Left kidney (tissue), 8 donors: ENCODE measurements at places on chromosomes 2 and 18. TPM values are rescaled to one million over a fixed set of nuclear protein-coding genes. Genes with fewer than 3 reads are reported as not detected.

DNA sequence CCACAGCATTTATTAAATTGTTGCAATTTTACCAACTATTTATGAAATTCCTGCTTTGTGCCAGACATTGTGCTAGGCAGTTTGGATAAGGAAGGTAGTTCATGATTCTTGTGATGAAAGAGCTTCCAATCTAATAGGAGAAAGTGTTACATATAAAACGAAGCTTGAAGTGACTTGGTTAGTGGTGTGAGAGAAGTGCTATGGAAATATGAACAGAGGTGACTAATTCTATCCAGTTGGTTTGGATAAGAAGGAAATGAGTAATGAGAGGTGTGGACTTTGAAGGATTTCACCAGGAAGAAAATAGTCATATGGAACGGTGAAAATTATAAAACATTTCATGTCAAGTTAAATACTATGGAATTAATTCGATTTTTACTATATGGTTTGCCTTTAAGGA lies 48.6 kb downstream of the EML6 start:
- no peak for DNase-seq

GRCh38 chr18:76866666-76867065 lies 44.3 kb downstream of the ZNF236 start:
- no peak for DNase-seq

- DNase-seq = no peak
Measured at GRCh38 chr2:46181306-46181705, 115.9 kb upstream of the EPAS1 start.

DNA sequence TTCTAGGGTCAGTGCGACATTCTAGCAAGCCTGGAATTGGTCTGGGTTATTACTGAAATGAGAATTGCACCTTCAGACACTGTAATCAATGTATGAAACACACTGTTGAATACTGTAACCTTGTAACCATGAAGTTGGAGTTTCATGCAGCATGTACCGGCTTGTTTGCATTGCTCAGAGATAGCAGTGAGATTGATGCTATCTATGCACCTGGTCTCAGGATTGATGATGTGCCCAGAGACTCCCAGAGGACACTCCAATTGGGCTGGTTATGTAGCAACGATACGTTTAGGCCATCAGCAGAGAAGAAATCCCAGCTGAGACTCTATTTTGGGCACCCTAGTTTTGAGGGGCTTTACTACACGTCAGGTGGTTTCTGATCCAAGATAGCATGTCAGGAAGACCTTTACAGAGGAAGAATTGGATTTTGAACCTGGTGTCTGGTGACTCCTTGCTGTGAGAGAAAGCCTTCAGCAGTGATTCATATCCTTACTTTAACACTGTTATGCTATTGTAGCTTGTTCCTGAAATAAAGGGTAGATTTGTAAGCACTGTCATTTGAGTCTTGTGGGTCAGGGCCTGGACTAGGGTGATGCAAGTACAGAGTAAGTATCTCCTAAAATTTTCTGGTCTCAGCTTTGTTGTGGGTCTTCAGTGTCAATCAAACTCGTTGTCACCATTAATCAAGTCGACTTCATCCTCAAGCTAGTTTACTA lies 305.1 kb upstream of the GULP1 start:
- DNase-seq = no peak

- no peak for DNase-seq
Measured at GRCh38 chr18:28884304-28884703, 707.4 kb upstream of the CDH2 start.

DNA sequence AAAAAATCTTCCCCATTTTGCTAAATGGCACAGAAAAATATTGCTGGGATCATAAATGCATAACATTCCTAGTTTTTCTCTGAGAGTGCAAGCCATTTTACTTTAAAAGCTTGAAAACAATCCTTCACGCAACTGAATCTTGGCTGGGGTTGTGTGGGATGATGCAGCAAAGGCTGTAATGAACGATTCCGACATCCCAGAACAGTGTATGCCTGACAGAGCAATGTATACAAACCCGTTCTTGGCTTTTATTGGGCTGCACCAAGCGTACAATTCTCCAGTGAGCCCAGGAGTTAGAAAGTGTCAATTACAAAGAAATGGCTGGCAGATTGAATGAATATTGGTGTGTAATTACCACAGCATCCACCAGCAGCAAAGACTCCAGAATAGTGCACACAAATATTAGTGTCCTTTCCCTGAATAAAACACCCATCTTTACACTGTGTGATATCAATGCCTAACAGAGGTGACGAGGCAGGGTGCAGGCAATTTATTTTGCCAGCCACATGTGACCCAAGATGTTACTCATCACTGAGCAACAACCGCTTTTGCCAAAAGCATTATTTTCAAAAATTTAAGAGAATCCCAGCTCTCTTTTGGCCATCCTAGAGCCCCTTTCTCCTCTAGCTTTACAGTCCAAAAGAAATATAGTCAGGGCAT lies 578.6 kb upstream of the CHAC2 start:
- DNase-seq = peak; percentile 51

DNA sequence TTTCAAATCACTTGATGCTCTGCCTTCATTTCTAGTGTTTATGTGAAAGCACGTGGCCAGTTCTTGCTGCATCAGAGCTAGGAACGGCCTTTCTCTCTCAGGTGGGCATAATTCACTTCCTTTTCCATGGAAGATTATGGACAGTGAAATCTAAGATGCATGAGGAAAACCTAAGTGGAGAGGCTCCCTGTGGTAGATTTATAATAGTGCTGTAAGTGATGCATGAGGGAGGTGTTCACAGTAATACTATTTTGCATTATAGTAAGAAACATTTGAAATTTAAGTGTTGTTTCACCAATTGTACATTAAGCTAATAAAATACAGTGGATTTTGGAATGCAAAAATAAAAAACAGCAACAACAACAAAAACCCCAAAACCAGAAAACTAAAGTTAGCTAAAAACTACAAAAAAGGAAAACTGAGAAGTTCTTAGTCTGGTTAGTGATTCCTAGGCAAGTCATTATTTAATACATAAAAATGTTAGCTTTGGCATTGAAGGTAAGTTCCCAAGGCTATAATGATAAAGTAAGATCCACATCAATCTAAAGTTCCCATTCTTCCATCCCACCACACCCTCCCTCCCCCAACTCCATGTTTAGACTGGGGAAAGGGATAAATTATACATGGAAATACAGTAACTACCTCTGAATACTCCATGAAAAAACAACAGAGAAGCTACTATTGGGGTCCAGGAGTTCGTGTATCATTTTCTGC lies 153.9 kb downstream of the NAPG start:
- DNase-seq = no peak

DNA sequence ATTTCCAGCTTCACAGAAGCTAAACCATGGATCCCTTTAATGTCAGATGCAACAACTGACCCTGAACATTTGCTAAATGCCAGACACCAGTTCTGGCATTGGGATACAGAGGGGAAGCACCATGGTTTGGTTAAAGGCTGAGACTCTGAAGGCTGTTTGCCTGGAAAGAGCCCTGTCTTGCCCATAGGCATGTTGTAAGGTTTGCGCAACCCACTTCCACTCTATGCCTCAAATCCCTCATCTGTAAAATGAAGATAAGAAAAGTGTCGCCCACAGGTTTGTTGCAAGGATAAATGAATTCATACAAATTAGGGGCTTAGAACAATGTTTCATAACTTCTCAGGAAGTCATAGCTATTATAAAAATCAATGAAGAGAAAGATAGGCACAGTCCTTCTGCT lies 380.9 kb upstream of the GYPC start:
- DNase-seq = no peak

GRCh38 chr2:231016566-231017230 lies 20.6 kb upstream of the C2orf72 start:
- DNase-seq = no peak

DNA sequence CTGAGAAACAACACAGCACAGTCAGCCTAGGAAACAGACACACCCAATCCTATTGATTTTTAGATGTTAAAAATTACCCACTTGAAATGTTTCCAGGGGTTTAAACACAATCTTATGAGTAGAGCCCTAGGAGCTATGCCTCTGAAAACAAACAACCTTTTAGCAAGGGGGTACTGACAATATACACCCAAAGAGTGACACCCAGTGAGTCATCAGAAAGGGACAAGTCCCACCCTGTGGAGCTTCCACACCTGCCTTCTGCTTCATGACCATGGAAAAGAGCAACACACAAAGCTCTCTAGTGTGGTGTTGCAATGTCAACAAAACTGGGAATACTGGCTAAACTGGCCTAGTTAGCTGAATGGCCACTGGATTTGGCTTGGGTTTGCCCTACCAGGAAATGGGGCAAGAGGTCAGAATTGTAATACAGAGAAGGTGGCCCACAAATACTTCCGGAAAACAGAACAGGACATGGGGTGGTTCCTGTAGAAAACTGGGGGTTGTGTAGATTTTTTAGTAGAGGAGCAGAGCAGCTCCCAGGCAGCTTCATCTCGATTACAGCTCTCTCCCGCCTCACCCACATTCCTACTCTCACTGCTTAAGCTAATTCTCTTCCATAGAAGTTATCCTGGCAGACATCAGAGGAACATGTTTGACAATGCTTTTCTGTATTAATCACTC lies 98.2 kb downstream of the GAREM1 start:
- no peak for DNase-seq

DNA sequence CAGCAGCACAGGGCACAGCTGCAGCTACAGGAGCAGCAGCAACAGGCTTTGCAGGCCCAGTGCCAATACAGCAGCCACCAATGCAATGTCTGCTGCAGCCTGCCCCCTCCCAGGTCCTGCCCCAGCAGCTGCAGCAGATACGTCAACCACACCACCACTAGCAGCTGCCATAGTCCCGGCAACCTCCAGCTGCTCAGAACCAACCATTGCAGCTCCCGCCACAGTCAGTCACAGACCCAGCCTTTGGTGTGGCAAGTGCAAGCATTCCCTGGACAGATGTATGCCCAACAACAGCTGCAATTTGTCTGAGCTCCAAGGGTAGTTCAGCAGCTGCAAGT lies 53.3 kb upstream of the TUBA3E start:
- DNase-seq = no peak

- no peak for DNase-seq
Measured at GRCh38 chr2:46309052-46309953, 12.1 kb downstream of the EPAS1 start.

DNA sequence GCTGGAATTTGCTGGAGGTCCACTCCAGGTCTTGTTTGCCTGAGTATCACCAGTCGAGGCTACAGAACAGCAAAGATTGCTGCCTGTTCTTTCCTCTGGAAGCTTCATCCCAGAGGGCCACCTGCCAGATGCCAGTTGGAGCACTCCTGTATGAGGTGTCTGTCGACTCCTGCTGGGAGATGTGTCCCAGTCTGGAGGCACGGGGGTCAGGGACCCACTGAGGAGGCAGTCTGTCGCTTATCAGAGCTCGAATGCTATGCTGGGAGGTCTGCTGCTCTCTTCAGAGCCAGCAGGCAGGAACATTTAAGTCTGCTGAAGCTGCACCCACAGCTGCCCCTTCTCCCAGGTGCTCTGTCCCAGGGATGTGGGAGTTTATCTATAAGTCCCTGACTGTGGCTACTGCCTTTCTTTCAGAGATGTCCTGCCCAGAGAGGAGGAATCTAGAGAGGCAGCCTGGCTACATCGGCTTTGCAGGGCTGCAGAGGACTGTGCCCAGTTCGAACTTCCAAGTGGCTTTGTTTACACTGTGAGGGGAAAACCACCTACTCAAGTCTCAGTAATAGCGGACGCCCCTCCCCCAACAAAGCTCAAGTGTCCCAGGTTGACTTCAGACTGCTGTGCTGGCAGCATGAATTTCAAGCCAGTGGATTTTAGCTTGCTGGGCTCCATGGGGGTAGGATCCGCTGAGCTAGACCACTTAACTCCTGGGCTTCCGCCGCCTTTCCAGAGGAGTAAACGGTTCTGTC lies 301.1 kb downstream of the ERBB4 start:
- DNase-seq = peak; percentile 17

- no peak for DNase-seq
Measured at GRCh38 chr18:44626807-44627206, 53.9 kb upstream of the SETBP1 start.

DNA sequence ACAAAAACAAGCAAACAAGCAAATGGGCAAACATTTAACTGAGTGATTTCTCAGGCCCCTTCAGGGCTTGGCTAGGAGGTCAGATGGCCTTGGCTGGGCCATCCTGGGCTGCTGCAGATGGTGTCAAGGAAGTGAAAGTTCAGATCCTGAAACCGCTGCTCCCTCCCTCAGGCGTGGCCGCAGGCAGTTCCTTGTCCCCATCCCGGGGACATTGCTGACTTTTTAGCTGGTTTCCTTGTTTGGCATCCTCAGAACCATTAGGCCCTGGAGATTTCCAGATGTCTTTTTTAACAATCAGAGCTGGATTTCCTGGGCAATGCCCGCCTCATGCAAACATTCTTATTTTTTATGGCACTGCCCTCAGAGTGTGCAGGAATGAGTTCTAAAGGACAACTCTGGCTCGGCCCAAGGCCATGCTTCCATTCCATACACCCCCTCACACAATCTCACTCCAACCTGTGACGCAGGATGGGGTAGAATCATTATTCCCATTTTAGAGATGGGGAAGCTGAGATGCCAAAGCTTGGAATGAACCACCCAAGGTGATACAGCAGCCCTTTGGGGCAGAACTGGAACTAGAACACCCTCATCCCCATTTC lies 86.1 kb upstream of the ZCCHC2 start:
- DNase-seq = no peak

- DNase-seq = no peak
Measured at GRCh38 chr2:143691121-143691520, 561.9 kb downstream of the ARHGAP15 start.

GRCh38 chr2:172704072-172704936 lies 31.3 kb upstream of the RAPGEF4 start:
- peak; percentile 8 for DNase-seq

DNA sequence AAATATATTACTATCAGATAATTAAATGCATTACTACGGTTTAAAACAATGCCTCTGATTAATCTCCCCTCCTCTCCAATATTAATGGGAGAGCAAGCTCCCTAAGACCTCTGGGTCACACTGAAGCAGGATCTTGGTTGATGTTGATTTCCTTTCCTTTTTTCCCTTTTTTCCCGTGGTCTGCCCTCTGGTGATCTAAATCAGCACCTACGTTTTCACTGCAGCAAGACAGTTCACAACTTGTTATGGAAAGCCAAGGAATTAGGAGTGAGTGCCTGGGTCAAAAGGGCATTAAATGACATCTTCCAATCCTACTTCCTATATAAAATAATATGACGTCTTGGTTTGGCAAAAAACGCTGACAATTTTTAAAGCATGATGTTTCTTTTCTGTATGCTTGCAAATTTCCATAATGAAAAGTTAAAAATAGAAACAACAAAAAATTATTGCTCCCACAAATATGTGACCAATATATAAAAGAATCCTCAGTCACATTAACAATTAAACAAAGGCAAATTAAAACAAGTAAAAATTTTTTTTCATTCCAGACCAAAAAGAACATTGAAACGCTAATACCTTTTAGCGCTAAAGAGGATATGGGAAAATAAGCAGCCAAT lies 7.9 kb upstream of the CFAP36 start:
- peak; percentile 25 for DNase-seq

The CCDC85A gene
- 1.2 TPM for polyA plus RNA-seq

The LIMS1 gene
- 57.1 TPM for polyA plus RNA-seq

The ASXL2 gene
- 23.2 TPM for polyA plus RNA-seq

The TDRD15 gene
- not detected for polyA plus RNA-seq

The PDE1A gene
- 24.0 TPM for polyA plus RNA-seq

The LIPG gene
- polyA plus RNA-seq = 63.6 TPM

The DNAJC5G gene
- polyA plus RNA-seq = 2.0 TPM
